ENCODE measurements at places on chromosomes 2 and 18.

DNA sequence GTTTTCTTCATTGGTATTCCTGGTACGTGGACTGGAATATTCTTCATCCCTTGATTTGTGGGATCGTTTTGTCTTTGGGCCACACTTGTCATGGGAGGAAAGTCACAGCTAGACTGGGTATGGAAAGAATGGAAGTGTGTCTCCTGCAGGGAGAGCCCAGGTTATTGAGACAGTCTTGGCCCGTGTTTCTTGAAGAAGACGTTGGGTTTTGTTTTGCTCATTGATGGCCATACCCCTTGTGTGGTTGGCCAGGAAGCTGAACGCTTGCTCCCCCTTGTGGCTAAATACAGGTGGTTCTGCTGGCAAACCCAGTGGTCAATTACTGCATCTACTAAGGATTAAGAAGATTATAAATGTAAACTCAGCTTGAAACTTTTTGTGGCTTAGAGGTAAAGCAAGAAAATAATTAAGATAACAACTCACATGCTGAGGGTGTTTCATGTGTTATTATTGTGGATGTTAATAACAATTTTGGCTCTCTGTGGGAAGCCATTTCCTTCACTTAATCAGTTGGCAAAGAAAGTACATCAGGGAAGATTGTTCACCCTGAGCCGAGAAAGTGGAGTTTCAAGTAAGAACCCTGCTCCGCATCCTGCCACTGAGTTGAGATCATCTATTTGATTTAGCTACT, 91.8 kb downstream of the NEDD4L start:
- DNase-seq = peak; percentile 21

- no peak for DNase-seq
These were observed 214.4 kb downstream of the GLI2 start for GRCh38 chr2:120949957-120950590.

- DNase-seq = no peak
These were observed 103.2 kb downstream of the WDSUB1 start for GRCh38 chr2:159183346-159183745.

DNA sequence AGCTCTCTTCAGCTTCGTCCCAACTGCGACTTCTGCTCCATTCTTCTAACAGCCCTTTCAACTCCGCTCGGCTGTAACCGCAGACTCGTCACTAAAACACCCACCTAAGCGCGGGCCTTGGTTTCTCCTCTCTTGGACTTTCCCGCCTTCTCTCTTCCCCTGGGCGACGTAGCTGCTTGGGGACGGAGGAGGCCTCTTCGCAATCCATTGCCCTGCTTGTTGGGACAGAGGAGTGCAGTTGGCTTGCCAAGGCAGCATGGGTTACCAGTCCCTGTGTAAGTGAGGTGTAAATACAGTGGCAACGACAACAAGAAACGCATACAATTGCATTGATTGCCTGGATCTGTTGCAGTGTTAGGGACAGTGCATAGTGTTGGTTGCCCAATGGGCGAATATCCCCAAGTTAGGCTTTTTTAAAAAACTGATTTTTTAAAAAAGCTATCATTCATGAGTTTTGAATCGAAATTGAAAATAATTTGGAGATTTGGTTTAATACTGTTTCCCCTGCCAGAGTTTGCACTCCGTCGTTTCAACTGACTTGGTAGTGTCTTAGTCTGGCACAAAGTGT, 484 bp upstream of the DARS1 start:
- peak; percentile 17 for DNase-seq

- no peak for DNase-seq
These were observed 104.7 kb upstream of the MYO3B start for GRCh38 chr2:170073288-170073687.

- DNase-seq = no peak
These were observed 8.7 kb downstream of the PHOSPHO2 start for GRCh38 chr2:169702996-169703395.

DNA sequence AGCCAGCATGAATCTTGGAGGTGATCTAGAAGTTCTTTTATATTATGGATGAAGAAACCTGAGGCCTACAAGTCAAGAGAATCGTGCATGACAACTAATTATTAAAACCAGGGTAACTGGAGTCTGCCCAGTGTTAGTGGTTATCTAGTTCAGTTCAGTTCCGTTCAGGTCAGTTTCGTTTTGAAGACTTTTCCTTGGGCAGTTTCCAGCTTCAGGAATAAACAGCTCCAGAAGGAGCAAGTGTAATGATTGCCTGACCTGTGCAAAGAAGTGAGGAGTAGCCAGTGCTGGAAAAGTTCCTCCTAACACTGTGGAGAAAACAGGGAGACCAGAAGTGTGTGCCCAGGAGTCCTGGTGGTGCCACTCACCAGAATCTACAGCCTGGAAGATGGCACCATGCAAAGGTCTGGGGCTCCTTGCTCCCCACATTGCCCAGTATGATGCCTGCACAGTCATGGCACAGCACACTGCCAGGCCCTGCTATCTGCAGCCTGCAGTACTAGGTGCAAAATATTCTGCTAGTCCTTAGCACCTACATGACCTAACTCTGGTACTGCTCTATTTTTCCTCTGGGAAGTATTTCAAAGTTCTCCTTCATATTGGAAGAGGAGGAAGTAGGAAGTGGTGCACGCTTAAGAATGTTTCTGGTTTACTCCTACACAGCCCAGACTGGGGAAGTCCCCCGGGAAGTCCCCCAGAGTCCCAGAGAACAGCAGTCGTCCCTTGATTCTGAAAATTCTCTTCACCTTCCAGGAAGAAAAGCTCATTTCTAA, 65.8 kb downstream of the SUMO1 start:
- no peak for DNase-seq

GRCh38 chr18:78904179-78904531, 75.5 kb upstream of the SALL3 start:
- DNase-seq = no peak

GRCh38 chr2:203656522-203657287, 49.7 kb upstream of the CD28 start:
- DNase-seq = no peak

- no peak for DNase-seq
These were observed 48.5 kb downstream of the CDK15 start for GRCh38 chr2:201854841-201855240.

GRCh38 chr2:71452565-71452964, 796 bp upstream of the DYSF start:
- no peak for DNase-seq

- no peak for DNase-seq
These were observed 61.0 kb downstream of the TBC1D8 start for GRCh38 chr2:101089942-101090799.

GRCh38 chr2:157172866-157173578, 84.5 kb upstream of the GALNT5 start:
- no peak for DNase-seq

DNA sequence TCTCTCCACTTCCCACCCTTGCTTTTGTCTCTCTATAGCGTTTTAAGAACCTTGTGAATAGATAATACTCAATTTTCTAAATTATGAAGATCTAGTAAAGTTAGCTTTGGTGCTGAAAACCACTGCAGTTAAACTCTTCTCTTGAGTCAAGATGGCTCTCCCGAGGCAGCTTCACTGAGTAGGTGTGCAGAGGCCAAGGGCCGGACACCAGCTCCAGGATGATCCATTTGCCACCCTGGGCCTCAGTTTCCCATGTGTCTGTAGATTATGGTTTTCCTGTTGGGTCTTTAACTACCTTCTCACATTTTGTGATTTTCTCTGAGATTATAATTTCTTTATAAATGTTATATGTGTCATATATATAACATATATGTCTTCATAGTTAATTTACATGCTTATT, 68.5 kb upstream of the SH3RF3 start:
- no peak for DNase-seq

- no peak for DNase-seq
These were observed 33.3 kb upstream of the MAT2A start for GRCh38 chr2:85505551-85506238.

- no peak for DNase-seq
These were observed 174.0 kb downstream of the SMAD2 start for GRCh38 chr18:47756364-47757016.

DNA sequence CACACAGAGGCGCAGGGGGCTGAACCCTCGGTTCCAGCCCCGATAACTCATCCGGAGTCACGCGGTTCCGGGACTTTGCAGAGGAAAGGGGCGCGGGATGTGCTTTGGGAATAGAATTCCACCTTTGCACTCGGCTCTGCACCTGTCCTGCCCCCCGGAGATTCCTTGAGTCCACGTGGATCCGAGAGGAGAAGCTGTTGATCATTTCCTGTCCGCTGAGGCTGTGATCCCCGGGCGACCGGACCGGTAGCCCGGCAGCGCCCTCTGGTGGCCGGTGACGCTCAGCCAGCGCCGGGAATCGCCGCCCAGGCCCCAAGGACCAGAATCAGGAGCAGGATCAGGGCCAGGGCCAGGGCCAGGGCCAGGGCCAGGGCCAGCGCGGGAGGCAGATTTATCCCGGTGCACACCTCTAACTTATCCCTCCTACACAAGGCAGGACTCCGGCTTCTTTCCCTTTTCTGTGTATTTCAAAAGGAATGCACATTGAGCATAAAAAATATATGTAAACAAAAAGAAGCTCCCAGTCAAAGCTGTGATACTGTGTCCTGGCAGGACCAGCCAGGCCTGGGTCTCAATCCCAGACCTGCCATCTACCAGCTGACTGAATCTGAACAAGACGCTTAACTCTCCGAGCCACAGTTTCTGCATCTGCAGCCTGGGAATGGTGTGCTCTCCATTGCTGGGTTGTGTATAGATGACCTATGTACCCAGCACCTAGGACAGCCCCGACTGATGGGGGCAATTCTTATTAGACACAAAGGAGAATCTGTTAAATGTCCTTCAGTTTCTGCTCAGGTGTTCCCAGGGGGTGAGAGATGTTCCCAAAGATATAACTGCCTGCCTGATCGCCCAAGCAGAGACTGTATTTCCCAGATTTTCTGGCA, 8.5 kb upstream of the SPATA3 start:
- peak; percentile 68 for DNase-seq

DNA sequence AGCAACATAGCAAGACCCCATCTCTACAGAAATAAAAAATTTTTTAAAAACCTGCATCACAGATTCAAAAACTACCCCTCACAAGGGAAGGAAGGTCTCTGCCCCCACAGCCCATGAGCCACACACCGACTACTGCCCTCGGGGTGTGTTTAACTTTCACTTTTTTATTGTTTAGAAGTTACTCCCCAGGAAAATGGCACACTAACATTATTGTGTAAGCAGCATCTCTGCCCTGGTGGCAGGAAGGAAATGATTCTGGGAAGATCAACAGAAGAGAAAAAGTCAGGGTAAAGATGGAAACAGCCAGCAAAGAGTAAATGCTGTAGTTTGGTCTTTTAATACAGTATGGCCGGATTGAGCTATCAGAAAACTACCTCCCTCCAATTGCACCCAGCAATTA, 21.9 kb downstream of the TRABD2A start:
- no peak for DNase-seq

DNA sequence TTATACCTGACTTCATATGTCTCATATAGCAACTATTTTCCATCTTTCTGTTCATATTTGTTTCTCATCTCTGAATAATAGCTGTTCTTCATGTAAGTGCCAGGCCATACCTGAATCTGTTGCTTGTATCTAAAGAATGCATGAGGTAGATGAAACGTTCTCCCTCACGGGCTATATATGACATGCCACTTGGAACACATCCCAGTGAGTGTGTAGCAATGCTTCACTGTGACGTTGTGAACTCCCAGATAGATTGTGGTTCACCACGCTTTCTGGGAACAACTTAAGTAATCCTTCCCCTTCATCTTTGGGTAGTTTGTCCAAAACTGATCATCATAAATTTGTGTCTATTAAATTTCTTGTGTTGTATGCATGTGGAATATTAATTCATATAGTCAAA, 60.1 kb downstream of the RDH14 start:
- DNase-seq = no peak

- no peak for DNase-seq
These were observed 18.3 kb downstream of the NHEJ1 start for GRCh38 chr2:219142329-219142728.

- DNase-seq = no peak
These were observed 84.8 kb upstream of the GATA6 start for GRCh38 chr18:22084547-22084946.

GRCh38 chr2:168086851-168087250, 160.5 kb downstream of the STK39 start:
- DNase-seq = no peak

- DNase-seq = no peak
These were observed 5.5 kb downstream of the MSGN1 start for GRCh38 chr2:17821535-17822444.

DNA sequence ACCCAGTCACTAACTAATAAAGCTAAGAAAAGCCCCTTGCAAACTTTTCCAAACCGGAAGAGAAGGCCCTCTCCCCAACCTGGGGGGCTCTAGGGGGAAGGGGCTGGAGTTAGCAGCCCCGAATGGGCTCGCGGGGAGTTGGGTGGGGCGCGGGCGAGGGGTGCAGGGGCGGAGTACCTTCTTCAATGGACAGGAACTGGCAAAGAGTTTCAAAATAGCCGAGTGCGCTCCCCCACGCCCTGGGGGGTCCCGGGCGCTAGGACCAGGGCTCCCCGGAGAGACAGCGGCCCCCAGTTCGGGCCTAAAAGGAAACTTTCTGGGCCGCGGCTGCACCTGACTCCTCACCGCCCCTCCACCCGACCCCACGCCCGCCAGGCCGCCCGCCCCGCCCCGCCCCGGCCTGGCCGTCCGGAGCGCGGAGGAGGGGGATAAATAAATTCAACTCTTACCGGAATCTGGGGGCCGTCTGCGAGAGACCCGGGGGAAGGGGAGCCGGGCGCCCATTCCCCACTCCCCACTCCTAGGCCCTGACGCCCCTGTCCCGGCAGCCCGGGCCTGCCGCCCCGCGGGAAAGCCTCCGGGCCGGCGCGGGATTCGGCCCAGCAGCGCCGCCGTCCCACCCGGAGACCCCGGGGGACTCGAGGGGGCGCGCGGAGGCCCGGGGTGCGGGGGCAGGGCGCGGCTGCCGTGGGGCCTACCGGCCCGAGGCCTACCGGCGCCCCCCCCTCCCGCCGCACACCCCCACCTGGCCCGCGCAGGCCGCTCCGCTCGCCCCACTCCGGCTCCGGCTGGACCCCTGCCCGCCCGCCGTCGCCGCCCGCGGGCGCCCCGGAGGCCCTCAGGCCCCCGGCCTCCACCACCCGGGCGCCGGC, 868 bp downstream of the INO80D start:
- no peak for DNase-seq

- no peak for DNase-seq
These were observed 255.7 kb downstream of the HNMT start for GRCh38 chr2:138219961-138220360.

DNA sequence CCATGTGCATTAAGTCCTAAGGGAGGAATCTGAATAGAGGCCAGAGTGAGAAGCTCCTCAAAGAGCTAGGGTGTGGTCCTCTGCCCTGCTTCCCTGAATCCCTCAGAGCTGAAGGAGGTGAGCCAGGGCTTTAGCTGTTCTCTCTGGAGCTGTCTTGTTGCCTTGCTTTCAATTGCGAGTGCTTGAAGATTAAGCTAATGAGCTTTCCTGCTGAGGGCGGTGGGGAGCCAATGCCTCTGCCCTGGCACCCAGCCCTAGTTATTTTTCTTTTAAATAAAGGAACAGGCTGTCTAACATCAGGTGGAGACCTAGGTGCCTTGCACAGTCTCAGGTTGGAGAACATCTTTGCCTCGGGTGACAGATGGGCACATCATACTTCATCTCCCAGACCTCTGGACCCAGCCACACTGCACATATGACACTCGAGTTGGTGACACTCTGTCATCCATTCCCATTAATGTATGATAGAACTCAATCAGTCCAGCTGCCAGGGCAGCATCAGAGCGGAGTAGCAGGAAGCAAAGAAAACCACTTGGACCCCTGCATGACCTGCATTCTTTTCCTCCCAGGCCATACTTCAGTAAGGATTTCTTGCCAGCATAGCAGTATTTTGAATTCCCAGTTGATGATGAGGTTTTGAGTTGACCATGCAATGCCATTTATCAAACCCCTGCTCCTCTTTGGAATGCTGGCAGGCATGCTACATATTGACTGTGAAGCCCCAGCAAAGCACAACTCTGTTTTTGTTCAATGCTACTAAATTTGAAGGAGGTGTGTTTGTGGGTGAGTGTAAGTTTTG, 292.7 kb downstream of the RNF144A start:
- DNase-seq = no peak

Data from stimulated activated CD8-positive, alpha-beta memory T cell treated with anti-CD3 and anti-CD28 coated beads, Interleukin-4, amount 100 ng/mL, for 1 hour (primary cell).